ENCODE measurements at places on chromosomes 6 and 20. TPM values are rescaled to one million over a fixed set of nuclear protein-coding genes. Genes with fewer than 3 reads are reported as not detected.

DNA sequence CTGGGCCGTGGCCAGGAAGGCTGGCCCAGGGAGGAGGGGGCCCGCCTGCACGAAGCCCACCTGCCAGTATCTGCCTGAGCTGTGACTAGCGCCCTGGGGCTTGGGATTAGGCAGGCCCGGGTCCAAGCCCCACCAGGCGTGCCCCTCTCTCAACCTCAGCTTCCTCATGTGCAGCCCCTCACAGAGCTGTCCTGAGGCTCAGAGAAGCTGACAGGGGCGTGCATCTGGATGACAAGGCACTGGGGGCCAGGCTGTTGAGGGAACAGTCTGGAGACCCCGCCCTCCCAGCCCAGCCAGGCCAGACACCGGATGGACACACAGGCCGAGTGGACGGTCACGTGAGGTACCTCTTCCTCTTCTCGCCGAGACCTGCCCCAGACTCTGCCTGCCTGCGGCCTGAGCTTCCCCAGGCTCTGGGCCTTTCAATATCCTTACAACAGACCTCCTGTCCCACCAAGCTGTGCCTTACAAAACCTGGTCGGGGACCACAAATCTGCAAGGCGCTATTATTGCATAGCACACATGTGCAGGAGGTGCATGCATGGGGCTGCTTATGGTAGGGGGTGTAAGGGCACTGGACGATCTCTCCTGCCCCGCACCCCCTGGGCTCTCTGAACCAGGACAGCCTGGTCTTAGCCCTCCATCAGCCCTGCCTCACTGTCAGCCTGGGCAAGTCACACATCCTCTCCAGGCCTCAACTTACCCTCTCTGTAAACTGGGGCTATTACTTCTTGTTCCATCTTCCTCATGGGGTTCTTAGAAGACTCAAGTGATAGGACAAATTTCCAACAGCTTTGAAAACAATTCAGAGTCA, 20.0 kb downstream of the NOL4L start:
- DNase-seq = peak; percentile 43

DNA sequence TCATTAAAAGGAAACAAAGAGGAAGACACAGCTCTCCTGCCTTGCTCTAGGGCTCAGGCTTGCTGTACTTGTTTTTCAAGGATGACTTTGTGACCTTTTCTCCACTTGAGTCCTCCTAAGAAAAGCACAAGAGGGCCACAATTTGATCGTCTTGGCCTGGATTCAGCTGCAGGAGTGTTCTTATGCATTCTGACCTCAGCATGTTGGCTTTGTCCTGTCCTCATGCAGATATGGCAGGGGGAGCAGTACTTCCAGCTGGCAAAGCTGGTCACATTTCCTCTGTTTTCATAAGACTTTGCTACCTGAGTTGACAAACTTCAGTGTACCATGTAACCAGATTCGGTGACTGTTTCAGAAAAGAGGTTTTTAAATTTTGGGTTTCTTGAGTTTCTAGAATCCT, 30.8 kb downstream of the KDM1B start:
- DNase-seq = no peak

DNA sequence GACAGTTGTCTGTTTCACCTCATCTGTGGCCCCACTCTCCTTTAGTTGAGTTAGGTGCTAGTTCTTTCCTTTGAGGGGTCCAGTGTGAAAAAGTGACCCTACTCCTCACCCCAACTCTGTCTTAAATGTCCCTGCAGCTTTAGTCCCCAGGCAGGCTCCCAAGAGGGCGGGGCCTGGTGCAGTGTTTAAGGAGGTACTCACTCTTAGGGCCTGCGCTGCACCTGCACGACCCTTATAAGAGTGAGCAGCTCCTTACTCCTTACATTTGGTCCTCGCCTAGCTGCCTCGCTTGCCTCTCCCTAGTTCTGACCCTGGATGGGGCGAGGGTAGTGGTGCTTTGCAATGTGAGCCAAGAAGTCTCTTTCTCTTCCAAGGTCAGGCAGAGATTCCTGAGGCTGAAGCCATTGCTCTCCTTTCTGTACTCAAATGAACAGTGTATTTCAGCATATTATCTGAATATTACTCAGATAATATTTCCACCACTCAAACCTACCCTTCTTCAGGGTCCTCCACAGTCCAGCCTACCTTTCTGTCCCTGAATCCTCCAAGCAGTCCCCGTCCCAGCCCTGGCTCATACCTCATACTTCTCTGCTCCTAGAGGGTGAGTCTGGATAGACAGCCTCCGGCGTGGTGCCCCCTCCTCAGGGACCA, 11.9 kb upstream of the VEGFA start:
- DNase-seq = no peak

DNA sequence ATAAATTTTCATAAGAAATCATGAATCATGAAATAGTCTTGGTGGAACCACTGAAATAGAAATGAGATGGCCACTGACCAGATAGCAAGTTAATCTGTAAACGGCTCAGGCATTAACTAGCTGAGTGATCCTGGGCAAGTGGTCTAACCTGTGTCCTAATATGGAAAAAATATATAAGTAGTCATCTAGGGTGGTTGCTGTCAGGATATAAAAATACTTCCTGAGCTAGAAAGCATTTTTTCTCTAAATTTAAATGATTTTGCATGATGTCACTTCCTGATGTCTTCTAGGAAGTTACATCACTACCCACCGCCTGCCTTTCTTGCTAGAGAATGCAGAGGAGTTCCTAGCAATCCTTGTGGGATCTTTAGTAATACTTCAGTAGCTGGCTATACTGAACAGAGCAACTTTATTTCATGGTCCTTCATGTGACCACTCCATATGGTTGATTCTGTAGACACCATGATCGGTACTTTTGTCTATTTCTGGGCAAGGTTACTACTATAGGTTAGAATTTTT, 228.1 kb upstream of the CEP162 start:
- no peak for DNase-seq

DNA sequence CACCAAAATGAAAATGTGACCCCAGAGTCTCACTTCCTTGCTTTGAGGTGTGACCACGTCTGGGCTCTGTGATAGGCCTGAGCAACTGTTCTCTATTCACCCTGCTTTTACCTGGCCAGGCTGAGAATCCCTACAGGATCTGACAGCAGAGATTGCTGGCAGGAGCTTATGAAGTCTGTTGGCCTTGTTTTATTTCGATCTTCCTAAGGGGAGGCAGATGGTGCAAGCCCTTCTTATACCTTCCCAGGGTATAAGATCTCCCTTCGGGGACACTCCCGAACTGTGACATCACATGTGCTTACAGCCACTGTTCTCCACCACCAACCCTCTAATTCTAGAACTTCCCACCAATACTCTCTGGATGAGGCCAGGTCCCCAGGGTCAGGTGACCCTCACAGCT, 26.8 kb downstream of the MYT1 start:
- no peak for DNase-seq

DNA sequence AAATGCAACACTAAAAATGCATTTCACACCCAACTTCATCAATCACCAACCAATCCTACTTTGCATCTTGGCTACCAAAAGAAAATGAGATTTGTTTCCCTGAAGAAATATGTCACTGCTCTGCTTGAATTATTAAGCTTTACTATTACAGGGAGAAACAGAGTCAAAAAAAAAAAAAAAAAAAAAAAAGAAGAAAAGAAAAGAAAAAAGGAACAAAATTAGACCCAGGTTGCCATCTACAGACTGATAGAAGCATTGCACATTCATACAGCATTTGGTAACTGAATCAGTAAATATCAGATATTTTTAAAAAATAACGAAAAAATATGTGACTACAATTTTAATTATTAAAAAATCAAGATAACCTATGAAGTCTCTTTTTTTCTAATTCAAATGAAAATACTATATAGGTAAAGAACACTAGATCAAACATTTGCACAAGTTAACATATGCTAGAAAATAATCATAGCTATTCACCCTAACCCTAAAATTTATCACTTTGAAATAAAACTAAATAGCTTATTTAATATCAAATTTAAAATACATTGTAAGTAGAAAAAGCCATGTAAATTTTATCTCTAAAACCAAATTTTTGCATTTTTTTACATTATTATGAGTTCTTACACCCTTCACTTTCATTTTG, 83.3 kb downstream of the DCDC2 start:
- DNase-seq = no peak

DNA sequence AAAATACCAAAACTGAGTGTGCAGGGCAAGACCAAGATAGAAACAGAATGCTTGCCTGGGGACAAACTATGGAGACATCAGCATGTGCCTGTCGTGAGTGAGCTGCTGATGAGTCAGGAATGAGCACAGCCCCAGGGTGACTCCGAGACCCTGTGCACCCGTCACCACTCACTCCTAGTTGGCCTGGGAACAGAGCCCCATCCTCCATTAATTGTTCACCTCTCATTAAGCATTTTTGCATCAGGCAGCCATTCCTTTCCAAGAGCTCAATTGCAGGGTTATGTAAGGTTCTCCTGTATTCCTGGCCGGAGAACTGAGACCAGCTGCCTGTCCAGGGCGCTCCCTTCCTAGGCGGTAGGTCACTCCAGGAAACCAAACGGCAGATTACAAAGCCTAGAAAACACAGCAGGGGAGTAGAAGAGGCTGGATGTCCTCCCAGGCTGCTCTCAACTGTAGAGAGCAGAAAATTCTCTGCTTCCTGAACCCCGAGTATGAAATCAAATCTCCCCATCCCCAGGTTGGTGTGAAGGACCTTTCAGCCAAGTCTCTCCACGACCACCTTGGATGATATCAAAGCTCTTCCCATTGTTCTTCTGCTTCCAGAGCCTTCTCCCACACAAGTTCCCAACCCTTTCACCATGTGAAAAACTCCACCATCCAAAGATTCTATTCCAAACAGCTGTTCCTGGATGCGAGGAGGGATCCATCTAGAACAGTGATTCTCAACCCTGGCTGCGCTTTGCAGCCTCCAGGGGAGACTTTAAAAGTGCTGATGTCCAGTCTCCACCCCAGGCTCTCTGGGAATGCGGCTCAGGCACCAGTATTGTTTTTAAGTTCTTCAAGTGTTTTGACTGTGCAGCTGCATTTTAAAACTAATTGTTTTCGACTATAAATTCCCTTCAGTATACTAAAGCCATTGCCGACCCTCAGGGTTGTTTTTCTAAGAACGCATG, 532.6 kb upstream of the JARID2 start:
- DNase-seq = no peak

DNA sequence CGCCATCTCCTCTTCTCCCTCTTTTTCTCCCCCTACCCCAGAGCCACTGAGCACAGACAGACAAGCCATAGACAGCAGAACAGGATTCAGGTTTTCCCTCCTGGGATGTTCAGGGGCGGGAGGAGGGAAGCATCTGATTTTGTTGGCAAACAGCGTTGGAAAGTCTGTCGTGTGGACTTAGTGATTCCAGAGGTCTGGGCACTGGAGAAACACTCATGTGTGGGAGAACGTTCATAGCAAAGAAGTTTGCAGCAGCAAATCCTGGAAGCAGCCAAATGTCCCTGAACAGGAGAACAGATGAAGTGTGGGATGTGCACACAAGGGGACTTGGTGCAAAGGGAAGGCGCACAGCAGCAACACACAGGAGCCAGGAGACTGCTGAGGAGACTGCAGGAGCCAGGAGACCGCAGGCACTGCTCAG, 264.1 kb upstream of the CDYL start:
- no peak for DNase-seq

- no peak for DNase-seq
Observed at GRCh38 chr20:55348223-55348622, 657.1 kb downstream of the CBLN4 start.

- no peak for DNase-seq
Observed at GRCh38 chr6:136236466-136237293, 13.4 kb downstream of the MTFR2 start.

GRCh38 chr6:94511502-94512088, 1065.7 kb upstream of the MANEA start:
- DNase-seq = no peak

- no peak for DNase-seq
Observed at GRCh38 chr6:55023230-55023629, 151.1 kb upstream of the HCRTR2 start.

- DNase-seq = no peak
Observed at GRCh38 chr20:29408034-29408695, 1849.3 kb upstream of the DEFB115 start.

DNA sequence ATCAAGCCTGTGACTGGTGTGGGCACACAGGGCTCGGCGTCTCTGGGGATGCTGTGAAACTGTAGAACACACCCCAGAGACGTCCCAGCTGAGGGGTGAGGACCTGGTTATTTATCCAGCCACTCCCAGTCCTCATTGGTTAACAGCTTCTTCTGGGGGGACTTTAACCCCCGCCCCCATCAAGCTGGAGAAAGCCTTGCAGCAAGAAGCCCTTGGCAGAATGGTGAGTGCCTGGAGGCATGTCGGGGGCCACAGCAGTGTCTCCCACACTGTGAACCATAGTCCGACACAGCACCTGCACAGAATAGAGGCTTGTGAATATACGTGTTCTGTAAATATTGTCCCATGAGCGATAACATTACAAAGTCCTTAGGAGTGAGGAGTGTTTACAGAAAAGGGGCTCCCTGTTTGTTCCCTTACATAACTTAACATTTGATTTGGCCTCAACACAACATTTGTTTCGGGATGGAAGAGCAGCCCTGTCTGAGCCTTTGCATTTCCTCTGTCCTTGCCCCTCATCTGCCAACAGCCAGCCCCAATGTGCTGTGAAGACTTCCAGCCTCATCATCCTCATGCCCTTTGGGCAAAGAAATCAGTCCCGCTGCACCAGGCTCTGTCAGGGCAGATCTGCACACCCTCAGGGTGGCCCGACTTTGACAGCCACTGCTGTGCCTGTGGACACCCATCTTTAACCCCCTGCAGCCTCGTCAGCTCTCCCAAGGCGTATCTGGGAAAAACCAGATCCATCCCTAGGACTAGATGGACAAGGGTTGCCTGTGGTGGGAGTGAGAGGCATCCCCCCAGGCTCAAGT, 2.2 kb upstream of the RRBP1 start:
- peak; percentile 59 for DNase-seq

DNA sequence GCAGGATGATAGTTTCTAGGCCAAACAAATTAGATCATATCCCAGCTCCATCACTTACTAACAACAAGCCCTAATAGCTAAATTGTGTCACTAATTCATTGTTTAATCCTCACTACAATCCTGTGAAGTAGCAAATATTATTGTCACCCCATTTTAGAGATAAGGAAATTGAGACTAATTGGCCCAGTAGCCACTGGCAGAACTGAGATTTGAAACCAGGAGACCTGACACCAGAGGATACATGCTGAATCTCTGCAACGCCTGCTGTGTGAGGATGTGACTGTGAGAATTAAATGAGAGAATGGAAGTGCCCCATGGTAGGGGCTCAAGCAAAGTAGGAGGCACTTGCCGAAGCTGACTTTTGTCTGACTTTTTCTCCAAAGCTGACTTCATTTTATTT, 124.3 kb upstream of the CITED2 start:
- no peak for DNase-seq

- DNase-seq = peak; percentile 13
Observed at GRCh38 chr6:168129292-168130167, 50.5 kb upstream of the FRMD1 start.

- no peak for DNase-seq
Observed at GRCh38 chr20:15702161-15702560, 871.1 kb downstream of the KIF16B start.

Gene MRPL2
- total RNA-seq = 73.2 TPM

Gene ECT2L
- total RNA-seq = not detected

Gene LCA5
- 0.74 TPM for total RNA-seq

Gene ADTRP
- total RNA-seq = 79.9 TPM

Gene CD40
- 4.4 TPM for total RNA-seq

Gene MMP24
- total RNA-seq = 0.15 TPM

Gene SYNJ2
- 46.0 TPM for total RNA-seq

Gene COL19A1
- total RNA-seq = 0.56 TPM

Gene NNAT
- total RNA-seq = not detected

Gene IL17F
- total RNA-seq = 0.32 TPM

Gene NEURL2
- 3.5 TPM for total RNA-seq

Gene PSORS1C1
- total RNA-seq = 5.6 TPM

All from colonic mucosa (tissue), 4 donors.